Heart right ventricle (tissue), 16 donors: ENCODE measurements at places on chromosomes 16 and 17. TPM values are rescaled to one million over a fixed set of nuclear protein-coding genes. Genes with fewer than 3 reads are reported as not detected.

GRCh38 chr17:57666201-57666870 is 78.8 kb downstream of the CCDC182 start:
- no peak overlapping the region for H3K4me3 ChIP-seq
- H3K27ac ChIP-seq: peak overlapping the region; percentile 57
- DNase-seq: no peak
- H3K4me1 ChIP-seq: peaks cover 55% of the 10 kb centered on the region

DNA sequence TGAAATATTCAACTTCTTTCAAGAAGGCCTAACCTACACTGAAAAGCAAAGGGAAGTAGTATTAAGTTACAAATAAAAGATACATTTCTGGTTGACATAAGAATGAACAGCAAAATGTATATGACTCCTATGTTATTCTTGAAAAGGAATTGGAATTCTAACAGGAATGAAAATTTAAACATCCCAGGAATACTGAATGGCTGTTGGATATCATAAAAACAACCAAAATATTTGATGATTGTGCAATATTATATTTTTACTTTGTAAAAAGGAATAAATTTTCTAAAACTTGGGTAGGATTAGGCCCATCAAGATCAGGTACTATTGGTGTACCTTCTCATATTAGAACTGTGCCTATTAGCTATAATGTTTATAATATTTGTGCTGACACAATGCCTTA is 50.0 kb downstream of the CYB5B start:
- DNase-seq: no peak
- no peaks in the 10 kb centered on the region for H3K27me3 ChIP-seq
- no peak overlapping the region for H3K27ac ChIP-seq
- no peaks in the 10 kb centered on the region for H3K4me1 ChIP-seq
- H3K4me3 ChIP-seq: no peak overlapping the region

DNA sequence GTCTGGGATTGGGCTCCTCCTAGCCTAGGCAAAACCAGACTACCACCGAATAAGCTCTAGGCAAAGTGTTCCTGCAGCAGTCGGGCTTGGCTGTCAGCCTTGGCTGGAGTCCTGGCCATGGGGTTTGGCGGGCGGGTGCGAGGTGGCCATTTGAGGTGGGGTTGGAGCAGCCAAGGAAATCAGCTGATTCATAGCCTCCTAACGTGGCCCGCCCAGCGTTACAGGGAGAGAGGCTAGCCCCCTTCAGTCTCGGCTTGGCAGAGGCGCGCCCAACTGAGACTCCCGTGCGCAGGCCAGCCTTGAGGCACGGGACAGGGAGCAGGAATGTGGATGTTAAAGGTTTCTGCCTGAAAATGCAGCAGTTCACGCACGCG is 1.9 kb downstream of the PMP22 start:
- H3K27me3 ChIP-seq: no peaks in the 10 kb centered on the region
- H3K36me3 ChIP-seq: peaks cover 10% of the 10 kb centered on the region
- H3K4me1 ChIP-seq: peaks cover 35% of the 10 kb centered on the region
- peak; percentile 87 for DNase-seq
- peak overlapping the region; percentile 89 for H3K4me3 ChIP-seq
- H3K27ac ChIP-seq: peak overlapping the region; percentile 100

Gene CES3
- 1.1 TPM for total RNA-seq

Gene KRT14
- not detected for total RNA-seq

- no peaks in the 10 kb centered on the region for H3K36me3 ChIP-seq
- no peak overlapping the region for H3K4me3 ChIP-seq
- no peaks in the 10 kb centered on the region for H3K4me1 ChIP-seq
- no peaks in the 10 kb centered on the region for H3K27me3 ChIP-seq
- DNase-seq: no peak
Observed at GRCh38 chr16:74201576-74201975, 95.0 kb upstream of the PSMD7 start.

- H3K4me1 ChIP-seq: peaks cover 6% of the 10 kb centered on the region
- H3K36me3 ChIP-seq: no peaks in the 10 kb centered on the region
- H3K27me3 ChIP-seq: no peaks in the 10 kb centered on the region
- H3K4me3 ChIP-seq: no peak overlapping the region
Observed at GRCh38 chr17:33166472-33166871, 126.6 kb downstream of the ASIC2 start.

Gene USP6
- 0.97 TPM for total RNA-seq

- no peak overlapping the region for H3K4me3 ChIP-seq
- no peaks in the 10 kb centered on the region for H3K36me3 ChIP-seq
- no peak for DNase-seq
- H3K27me3 ChIP-seq: peaks cover 9% of the 10 kb centered on the region
- H3K4me1 ChIP-seq: no peaks in the 10 kb centered on the region
- H3K27ac ChIP-seq: no peak overlapping the region
Observed at GRCh38 chr17:34793231-34793908, 167.9 kb downstream of the CCT6B start.

DNA sequence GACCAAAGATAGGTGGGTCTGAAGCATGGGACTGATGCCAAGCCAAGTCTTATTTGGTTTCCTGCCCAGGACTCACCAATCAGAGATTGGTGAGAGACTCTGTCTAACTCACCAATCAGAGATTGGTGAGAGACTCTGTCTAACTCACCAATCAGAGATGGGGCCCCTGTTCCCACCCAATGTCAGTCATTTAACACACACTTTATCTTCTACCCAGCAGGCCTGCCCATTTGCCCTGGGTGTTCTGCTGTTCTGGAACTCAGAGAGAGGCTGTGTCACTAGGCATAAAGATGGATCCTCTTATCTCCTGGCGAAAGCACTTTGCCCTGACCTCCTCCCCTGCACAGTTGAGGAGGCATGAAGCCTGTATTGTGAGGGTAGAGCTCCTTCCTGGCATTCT is 5.4 kb upstream of the RHOT1 start:
- no peak overlapping the region for H3K4me3 ChIP-seq
- H3K27ac ChIP-seq: no peak overlapping the region
- H3K36me3 ChIP-seq: no peaks in the 10 kb centered on the region
- DNase-seq: no peak
- H3K27me3 ChIP-seq: no peaks in the 10 kb centered on the region

Gene SRCIN1
- 1.5 TPM for total RNA-seq

DNA sequence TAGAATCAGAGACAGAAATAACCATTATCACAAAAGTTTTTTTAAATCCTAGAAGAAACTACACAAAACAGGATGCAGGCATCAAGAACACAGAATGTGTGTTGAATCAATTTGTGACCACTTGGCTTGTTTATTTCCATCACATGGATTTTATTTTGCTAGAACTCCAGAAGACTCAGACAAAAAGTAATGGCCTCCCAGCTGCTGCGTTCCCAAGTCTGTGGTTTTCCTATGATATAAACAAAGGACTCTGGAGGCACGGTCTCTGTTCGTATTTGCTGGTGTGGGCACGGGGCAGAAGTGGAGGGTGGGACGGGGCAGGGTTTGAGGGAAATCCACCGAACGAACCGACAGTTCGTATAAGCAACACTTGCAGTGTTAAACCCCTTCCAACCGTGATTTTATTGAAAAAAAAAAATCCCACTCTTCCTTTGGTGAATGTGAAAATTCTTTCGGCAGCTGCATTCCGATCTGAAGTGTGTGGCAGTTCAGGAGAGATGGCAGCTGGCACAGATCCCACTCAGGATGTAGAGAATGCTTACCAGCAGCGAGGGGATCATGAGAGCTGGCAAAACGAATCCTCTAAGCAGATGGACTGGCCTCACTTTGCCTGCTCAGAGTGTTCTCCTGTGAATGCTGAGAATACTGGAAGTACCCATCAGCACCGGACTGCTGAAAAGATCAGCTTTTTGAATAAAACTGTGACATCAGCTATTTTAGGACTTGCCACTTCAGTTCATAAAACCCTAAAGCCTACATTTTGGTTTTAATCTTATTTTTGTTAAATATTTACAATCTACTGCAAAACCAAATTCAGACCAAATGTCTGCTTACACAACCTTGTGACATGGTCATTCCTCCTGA is 165.2 kb downstream of the VPS53 start:
- no peak for DNase-seq
- no peaks in the 10 kb centered on the region for H3K36me3 ChIP-seq
- H3K4me1 ChIP-seq: no peaks in the 10 kb centered on the region
- H3K4me3 ChIP-seq: no peak overlapping the region
- no peak overlapping the region for H3K27ac ChIP-seq

DNA sequence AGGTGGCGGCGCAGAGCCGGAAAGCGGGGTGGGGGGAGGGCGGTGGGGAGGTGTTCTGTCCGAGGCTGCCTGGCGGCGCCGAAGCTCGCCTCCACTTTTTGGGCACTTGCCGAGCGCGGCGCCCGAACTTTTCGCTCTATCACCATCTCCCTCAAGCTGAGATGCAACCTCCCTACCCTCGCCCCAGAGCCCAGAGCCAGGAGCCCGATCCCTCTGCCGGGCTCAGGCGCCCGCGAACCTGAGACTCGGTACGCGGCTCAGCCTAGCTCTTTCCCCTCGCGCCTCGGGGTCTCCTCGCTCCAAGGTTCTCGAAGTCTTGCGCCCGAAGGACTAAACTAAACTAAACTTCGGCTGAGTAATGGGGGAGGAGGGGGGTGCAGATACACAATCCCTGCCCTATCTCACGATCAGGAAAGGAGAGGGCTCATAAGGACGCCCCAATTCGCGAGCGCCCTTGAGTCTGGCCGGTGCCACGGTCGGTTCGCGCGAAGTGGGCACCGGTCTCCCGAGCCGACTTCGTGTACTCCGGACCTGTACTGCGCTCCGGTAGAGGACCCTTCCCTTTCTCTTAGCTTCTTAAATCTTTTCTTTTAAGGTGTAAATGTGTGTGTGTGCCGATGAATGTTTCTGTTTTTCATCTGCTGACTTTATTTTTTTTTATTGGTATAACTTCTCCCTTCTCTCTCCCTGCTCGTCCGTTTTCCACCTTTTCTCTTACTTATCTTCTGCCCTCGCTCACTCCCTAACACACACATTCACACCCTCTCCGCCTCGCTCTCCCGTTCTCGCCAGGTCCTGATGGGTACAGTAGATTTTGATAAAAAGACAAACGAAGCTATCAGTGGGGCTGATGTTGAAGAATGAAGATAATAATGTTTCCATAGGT is 1.9 kb upstream of the SALL1 start:
- no peak for DNase-seq
- peak overlapping the region; percentile 49 for H3K4me3 ChIP-seq
- no peaks in the 10 kb centered on the region for H3K36me3 ChIP-seq
- no peak overlapping the region for H3K27ac ChIP-seq
- peaks cover 41% of the 10 kb centered on the region for H3K4me1 ChIP-seq
- H3K27me3 ChIP-seq: peaks cover 97% of the 10 kb centered on the region

DNA sequence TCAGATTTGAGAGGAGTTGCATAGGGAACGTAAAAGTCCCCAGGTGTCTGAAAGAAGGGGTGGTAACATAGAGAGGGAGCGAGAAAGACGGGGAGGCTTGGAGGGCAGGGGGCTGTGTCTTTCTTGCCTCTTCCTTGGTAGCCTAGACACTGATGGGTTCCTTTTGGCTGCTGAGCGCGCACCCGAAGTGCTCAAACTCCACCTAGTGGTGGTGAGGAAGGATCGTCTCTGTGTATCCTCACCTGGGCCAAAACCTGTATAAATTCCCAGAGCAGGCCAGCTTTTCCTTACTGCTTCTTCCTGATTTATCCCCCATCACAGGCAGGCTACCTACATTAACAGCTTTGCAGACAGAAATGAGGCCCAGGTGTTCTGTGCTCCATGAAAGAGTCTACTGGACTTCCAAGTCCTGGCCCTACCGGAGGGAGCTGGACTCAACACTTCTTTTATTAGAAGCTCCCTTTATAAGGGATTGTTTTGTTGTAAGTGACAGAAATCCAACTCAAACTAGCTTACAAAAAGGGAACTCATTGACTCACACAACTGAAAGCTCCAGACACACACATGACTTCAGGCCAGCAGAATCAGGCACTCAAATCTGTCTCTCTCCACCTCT is 5.5 kb upstream of the SLC25A35 start:
- H3K4me3 ChIP-seq: no peak overlapping the region
- no peaks in the 10 kb centered on the region for H3K4me1 ChIP-seq
- H3K36me3 ChIP-seq: no peaks in the 10 kb centered on the region
- peak; percentile 38 for DNase-seq

Gene C1QTNF8
- total RNA-seq: not detected

GRCh38 chr16:85377388-85378144 is 235.6 kb upstream of the GSE1 start:
- H3K36me3 ChIP-seq: no peaks in the 10 kb centered on the region
- H3K27me3 ChIP-seq: no peaks in the 10 kb centered on the region
- no peak for DNase-seq

DNA sequence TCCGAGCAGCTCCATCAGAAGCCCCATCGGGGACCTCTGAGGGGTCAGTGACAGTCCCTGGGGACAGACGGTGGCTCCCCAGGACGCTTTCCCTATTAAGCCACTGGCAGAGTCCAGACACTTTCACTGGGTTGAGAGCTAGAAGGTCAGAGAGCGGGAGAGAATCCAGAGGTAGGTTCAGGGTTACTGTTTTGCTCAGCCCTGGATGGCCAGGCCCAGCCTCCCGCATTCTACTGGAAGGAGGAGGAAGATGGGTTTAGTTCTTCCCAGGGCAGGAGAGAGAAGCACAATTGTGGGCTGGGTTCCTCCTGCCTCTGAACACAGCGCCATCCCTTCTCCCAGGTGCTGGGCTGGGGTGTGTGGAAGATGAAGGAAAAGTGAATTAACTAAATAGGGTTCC is 452.8 kb downstream of the SLC39A11 start:
- H3K27me3 ChIP-seq: peaks cover 14% of the 10 kb centered on the region
- DNase-seq: no peak
- no peaks in the 10 kb centered on the region for H3K4me1 ChIP-seq
- no peaks in the 10 kb centered on the region for H3K36me3 ChIP-seq

- H3K27ac ChIP-seq: peak overlapping the region; percentile 77
- no peak overlapping the region for H3K4me3 ChIP-seq
- H3K27me3 ChIP-seq: no peaks in the 10 kb centered on the region
- H3K36me3 ChIP-seq: no peaks in the 10 kb centered on the region
- peaks cover 4% of the 10 kb centered on the region for H3K4me1 ChIP-seq
- DNase-seq: peak; percentile 77
Observed at GRCh38 chr16:81866820-81867440, 87.8 kb downstream of the PLCG2 start.

DNA sequence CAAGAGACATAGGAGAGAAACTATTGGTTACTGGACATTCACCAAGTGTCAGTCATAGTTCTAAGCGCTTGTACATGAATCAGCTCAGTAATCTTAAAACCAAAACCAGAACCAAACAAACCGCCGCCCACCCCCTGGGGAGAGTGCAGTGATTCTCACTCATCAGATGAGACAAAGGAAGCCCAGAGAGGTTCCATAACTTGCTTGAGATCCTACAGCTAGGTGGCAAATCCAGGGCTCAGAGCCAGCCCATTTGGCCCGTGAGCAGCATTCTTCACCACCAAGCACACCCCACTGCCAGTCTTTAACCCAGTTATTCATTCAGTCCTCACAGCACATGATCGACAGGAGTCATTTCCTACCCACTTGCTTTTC is 37.2 kb upstream of the RGS9 start:
- peaks cover 3% of the 10 kb centered on the region for H3K4me1 ChIP-seq
- H3K4me3 ChIP-seq: peak overlapping the region; percentile 55
- peak; percentile 33 for DNase-seq
- no peaks in the 10 kb centered on the region for H3K27me3 ChIP-seq

Gene KRT31
- total RNA-seq: not detected
